ENCODE measurements at places on chromosomes 1 and 21.

- no peak for DNase-seq
Measured at GRCh38 chr21:45827881-45828579, 153.5 kb upstream of the COL6A1 start.

DNA sequence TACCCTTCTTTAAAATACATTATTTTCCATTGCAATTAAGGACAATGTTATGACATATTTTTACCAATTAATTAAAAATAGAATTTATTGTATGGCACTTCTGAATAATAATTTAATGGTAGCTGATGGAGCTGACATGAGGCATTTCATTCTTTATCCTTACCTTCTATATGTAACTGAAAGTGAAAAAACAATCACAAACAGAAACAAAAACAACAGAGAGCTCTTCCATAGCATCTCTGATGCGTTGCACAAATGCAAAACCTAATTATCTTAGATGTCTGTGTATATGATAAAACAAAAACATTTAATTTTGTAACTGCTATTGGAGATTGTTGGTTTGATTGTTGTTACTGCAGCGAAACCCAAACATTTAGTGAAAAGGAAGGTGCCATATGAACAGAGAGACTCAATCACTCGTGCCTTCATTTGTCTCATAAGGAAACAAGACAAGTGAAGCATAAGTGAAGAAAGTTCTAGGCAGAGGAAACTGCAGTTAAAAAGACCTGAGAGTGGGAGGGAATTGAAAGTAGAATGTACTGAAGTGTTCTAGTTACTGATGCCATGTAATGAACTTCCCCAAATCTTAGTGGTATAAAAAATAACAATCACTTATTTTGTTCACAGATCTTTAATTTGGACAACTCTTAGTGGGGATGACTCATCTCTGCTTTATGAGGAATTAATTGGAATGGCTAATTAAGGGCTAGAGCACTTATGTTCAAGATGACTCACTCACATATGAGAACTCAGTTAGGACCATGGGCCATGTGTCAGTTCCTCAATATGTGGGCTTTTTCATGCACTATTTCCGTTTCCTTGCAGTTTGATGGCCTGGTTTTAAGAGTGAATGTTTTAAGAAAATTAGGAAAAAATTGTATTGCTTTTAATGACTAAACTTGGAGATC, 245.0 kb upstream of the OLFM3 start:
- DNase-seq: no peak

GRCh38 chr1:14977338-14977931, 176.1 kb upstream of the TMEM51 start:
- DNase-seq: no peak

GRCh38 chr1:203450001-203450400, 25.6 kb upstream of the PRELP start:
- DNase-seq: no peak

GRCh38 chr21:33238146-33238545, 8.4 kb downstream of the IFNAR2 start:
- no peak for DNase-seq

DNA sequence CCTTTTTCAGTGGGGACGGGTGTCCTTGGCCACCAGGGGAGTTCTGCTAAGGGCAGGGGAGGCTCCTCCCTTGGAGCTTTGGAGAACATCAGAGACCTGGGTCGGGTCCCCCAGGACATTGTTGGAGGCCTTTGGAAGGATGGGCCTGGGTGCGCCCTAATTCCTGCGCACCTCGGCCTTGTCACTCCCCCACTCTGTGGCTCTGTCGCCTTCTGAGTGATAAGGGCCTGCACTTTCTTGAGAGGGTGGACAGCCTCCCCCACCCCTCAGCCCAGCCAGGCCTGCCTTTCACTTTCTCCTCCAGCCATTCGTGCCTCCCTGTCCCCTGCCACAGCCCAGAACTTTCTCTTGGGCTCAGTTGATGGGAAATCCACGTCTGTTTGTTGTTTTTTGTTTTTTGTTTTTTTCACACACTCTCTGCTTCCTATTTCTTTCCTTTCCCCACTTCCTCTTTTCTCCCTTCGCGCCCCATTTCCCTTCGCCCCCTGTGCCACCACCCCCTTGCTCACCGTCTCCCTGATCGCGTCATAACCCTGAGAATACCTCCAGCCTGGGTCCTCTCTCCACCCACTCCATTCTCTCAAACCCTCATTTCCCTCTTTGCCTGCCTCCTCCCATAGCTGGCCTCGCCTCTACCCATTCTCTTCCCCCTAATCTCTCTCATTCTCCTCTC, 85.6 kb downstream of the PAX7 start:
- no peak for DNase-seq

GRCh38 chr1:84749427-84749826, 59.2 kb upstream of the SSX2IP start:
- DNase-seq: no peak

- no peak for DNase-seq
Measured at GRCh38 chr1:23838401-23838866, 13.2 kb upstream of the HMGCL start.

DNA sequence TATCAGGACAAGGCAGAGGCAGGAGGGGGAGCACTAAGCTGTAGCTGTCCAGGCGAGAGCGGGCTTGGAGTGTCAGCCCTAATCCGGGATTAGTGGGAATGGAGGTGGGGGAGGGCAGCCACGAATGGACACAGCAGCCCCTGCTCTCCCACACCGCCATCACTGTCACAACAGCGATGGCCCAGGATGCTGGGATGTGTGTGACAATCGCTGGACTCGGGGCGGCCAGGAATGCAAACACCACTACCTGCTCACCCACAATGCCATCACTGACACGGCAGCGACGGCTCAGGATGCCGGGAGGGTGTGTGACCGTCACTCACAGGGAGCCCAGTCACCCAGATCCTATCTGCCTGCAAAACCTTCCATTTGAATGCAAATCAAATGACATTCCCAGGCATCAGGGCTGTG, 2.9 kb downstream of the C2CD2 start:
- DNase-seq: no peak

GRCh38 chr1:175317779-175318178, 125.2 kb upstream of the KIAA0040 start:
- DNase-seq: no peak

- DNase-seq: no peak
Measured at GRCh38 chr1:235649368-235650163, at the start of gene GNG4. Gene GNG4, minus strand, starts transcription at chr1:235649784. Its CDS starts 65,946 bp downstream, at chr1:235583838.

- no peak for DNase-seq
Measured at GRCh38 chr1:168893359-168893801, 164.4 kb upstream of the DPT start.

DNA sequence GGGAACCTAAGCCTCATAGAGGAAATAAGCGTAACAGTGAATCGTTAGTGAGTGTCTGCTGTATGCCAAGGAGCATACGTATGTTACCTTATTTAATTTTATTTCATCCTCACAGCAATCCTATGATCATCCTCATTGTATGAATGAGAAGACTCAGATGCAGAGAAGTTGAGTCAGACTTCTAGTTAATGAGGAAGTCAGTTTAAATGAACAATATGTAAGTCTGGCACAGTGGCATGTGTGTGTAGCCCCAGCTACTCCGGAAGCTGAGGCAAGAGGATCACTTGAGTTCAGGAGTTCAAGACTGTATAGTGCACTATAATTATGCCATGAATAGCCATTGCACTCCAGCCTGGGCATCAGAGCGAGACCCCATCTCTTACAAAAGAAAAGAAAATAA, 148.0 kb downstream of the ZZZ3 start:
- no peak for DNase-seq

DNA sequence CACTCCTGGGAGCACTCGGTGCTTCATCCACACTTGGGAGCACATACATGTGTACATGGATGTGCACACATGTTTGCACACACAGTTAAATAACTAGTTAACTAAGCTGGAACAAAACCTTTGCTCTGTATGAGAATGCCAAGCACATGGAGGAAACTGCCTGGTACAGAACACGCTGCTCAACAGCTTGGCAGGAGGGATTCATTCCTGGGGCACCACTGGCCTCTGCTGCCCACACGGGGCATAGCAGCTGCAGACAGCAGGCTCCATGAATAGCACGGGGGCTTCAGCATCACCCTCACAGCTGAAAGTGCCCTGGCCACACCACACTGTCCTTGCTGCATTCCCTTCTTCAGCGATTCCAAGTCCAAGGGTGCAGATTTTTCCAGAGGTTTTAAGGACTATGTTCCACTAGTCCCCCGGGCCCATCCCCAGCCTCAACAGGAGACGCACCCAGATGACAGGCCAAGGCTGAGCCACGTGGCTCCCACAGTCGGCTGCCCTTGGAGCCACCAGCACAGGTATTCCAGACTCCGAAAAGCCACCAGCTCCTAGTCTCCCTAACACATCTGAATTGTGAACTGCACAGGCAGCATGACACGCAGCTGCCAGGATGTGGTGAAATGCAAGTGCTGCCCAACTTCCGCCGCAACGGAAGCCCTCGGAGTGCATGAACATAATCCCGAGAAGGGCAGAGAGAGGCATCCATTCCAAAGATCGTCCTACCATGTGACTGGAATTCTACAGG, 16.9 kb downstream of the NPHP4 start:
- no peak for DNase-seq

DNA sequence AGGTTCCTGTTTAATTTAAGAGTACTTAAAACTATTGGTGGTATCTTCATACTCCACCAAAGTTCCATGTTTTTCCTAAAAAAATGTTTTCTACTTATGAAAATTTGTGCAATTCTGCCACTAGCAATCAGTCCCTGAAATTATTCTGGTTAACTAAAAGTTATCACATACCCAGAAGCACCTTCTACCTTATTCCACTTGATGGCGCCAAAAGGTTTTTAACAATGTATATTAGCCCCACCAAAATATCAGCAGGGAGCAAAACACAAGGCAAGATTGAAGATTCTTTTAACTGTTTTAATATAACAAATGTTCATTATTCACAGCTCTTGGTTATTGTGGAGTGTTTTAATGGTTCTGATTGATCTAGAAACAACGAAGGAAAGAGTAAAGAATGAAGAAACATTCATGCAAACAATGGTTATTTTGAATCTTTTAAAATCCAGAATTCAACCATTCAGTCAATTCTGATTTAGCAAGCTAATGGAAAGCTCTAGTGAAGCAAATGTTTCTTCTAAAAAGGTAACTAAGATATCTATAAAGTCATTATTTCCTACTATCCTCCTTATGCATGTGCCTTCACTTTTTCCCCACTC, 67.2 kb downstream of the TTLL7 start:
- DNase-seq: no peak

- DNase-seq: no peak
Measured at GRCh38 chr1:34754964-34755637, at the start of gene GJB5. Gene GJB5, plus strand, starts transcription at chr1:34755047. Its CDS starts 2,284 bp downstream, at chr1:34757331.

DNA sequence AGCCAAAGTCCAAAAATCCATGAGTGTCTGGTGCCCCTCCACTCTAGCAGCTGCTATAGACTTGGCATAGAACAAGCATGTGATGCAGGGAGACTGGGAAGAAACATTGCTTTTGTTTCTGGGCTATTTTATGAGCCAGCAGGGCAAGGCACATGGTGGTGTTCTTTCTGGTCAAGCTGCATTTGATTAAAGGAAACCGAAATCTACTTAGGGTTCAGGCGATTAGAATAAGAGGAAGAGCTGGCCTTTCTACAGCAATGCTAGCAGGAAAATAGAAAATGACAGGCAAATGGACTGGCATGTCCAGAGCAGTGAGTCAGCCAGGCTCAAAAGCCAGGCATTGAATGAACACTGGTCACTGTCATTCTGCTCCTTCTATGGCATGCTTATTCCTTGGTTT, 28.5 kb upstream of the ARHGAP29 start:
- DNase-seq: no peak

DNA sequence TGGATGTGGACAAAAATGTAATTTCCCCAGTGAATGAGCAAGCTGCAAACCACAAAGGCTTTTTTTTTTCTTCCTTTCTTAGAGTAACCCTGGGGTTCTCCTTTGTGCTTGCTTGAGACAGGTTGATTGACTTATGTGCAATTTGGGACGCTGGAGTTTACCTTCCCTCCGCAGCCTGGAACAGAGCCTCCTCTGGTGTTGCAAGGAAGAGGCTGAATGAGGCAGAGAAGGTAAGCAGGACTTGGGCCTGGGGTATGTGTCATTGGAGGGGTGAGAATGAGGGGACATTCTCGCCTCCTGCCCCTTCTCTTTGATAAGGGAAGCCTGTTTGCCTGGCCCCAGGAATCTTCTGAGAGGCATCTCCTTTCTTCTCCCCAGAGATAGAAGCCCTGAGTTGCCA, 49.8 kb downstream of the NFASC start:
- no peak for DNase-seq

DNA sequence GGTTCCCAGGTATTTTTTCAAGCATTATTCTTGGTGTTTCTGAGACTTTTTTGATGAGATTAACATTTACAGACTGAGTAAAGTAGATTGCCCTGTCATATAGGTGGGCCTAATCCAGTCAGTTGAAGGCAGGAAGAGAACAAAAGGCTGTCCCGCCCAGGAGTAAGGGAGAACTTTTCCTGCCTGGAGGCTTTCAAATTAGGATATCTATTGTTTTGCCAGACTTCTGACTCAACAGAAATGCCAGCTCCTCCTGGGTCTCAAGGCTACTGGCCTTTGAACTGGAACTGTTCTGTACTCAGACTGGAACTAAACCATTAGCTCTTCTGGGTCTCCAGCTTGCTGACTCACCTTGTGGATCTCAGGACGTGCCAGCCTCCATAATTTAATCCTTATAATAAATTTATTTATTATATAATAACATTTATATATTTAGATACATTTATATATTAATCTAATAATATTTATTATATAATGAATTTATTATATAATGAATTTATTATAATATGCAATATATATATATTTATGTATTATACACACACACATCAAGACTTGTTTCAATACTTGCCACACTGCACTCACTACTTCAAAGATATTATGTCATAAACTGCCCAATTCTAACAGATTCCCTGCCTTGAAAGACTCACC, 510.8 kb upstream of the B3GALT2 start:
- no peak for DNase-seq

DNA sequence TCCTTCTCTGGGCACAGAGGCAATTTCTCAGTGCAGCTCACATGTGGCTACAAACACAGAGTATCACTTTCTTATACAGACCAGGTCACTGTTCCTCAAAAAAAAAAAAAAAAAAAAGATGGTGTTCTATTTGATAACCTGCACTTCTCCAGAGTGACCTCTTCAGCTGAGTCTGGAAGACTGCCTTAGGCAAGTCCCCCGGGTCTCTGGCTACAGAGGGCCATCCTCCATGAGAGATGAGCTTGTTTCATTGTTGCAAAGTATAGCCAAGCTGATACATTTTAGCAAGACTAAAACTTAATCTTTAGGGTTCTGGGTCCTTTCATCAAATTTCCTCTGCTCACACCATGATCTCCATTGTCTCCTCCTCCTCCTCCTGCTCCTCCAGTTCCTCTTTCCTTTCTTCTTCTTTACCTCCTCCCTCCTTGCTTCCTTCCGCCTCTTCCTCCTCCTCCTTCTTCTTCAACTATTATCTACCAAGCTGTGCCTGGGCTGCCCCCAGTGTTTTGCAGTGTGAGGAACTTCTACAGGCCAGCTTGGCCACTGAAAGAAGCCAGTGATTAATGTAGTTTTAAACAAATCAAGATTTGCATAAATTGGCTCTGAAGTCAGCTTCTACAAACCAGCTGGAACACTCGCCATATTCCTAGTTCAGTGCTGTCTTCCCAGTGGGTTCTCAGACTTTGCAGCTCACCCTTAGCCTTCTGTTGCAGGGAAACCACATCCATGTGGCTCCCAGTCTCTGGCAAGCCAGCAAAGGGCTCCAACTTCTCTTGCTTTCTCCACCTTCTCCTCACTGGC, 139.4 kb downstream of the RUNX1 start:
- DNase-seq: no peak

- DNase-seq: no peak
Measured at GRCh38 chr1:91529856-91530255, 29.2 kb downstream of the CDC7 start.

- no peak for DNase-seq
Measured at GRCh38 chr1:31004231-31004621, 61.3 kb downstream of the PUM1 start.
